ENCODE measurements at places on chromosomes 16 and 17. TPM values are rescaled to one million over a fixed set of nuclear protein-coding genes. Genes with fewer than 3 reads are reported as not detected.

GRCh38 chr17:40373324-40373723 is 8.8 kb upstream of the GJD3 start:
- peak overlapping the region; percentile 76 for H3K27ac ChIP-seq
- DNase-seq = no peak
- peaks cover 2% of the 10 kb centered on the region for H3K36me3 ChIP-seq
- H3K4me3 ChIP-seq = no peak overlapping the region
- peaks cover 4% of the 10 kb centered on the region for H3K27me3 ChIP-seq

The GUCY2D gene
- not detected for total RNA-seq

DNA sequence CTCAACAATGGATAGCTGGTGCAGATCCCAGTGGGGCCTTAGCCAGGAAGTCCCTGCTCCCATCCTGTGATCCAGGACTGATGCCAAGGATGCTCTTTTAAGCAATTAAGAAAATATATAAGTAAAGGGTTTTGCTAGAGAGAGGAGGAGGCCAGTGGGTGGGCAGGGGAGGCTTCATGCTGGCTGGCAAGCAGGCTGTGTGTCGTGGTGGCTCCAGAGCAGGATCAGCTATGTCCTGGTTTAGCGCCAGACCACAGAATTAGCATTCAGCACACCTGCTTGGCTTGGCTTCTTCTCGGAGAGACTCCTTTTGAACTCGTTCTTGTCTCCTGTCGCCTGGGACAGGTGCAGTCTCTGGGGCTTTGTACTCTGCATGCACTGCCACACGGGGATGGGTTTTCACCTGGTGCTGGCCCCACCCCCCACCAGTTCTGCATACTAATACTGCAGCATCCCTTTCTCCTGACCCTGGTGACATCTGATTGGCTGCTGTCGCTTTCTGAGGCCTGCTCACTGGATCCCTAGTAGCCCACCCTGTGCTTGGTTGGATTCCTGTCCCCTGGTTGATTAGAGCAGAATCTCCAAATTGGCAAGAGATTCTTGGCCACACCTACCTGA is 66.1 kb downstream of the PLD6 start:
- H3K27ac ChIP-seq = no peak overlapping the region
- H3K36me3 ChIP-seq = peaks cover 25% of the 10 kb centered on the region
- peaks cover 7% of the 10 kb centered on the region for H3K4me1 ChIP-seq
- no peak for DNase-seq
- H3K4me3 ChIP-seq = no peak overlapping the region

- H3K4me3 ChIP-seq = no peak overlapping the region
- H3K27me3 ChIP-seq = peaks cover 2% of the 10 kb centered on the region
- peaks cover 4% of the 10 kb centered on the region for H3K4me1 ChIP-seq
- H3K36me3 ChIP-seq = no peaks in the 10 kb centered on the region
These were observed 4.7 kb upstream of the AANAT start for GRCh38 chr17:76462556-76463290.

The SLFN11 gene
- 72.3 TPM for total RNA-seq

GRCh38 chr16:54976651-54977200 is 46.1 kb downstream of the IRX5 start:
- DNase-seq = no peak
- no peaks in the 10 kb centered on the region for H3K27me3 ChIP-seq
- no peaks in the 10 kb centered on the region for H3K36me3 ChIP-seq
- no peak overlapping the region for H3K27ac ChIP-seq

DNA sequence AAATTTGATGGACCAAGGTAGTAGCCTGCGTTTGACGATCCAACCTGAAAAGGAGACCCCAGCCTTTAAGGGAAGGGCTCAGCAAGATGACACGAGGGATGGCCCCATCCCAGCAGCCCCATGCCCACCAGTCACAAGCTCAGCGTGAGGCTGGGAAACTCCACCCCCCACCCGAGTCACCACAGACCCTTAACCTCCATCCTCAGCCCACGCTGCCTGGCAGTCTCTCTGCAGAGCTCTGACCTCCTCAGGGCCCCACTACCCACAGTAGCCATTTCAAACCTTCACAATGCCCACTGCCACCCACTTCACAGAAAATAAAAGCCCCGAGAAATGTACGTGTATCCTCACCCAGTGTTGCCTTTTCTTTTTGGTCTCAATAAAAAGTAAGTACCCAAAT is 18.7 kb downstream of the USP36 start:
- no peak overlapping the region for H3K27ac ChIP-seq
- no peaks in the 10 kb centered on the region for H3K27me3 ChIP-seq
- no peak overlapping the region for H3K4me3 ChIP-seq
- H3K4me1 ChIP-seq = peaks cover 62% of the 10 kb centered on the region
- H3K36me3 ChIP-seq = peaks cover 86% of the 10 kb centered on the region
